ENCODE measurements at places on chromosomes 5 and 9.

DNA sequence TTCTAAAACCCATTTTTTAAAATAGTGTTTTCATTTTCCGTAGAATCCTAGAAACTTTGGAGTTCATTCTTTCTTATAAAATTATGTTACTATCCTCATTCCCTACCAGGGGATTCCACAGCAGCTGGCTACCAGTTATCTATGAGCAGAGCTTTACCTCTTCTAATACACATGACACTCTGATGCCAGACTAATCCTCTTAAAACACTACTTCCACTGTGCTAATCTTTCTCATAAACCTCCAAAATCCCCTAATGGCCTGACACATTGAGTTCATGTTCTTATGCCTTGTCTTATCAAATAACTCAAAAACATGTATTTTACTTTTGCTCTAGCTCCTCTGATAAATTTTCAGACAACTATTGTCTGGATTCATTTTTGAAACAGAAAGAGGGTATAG lies 633.6 kb upstream of the FTMT start:
- DNase-seq, result no peak

- DNase-seq, result no peak
Measured at GRCh38 chr5:140228364-140228837, 53.4 kb downstream of the CYSTM1 start.

- peak; percentile 55 for DNase-seq
Measured at GRCh38 chr9:122941582-122942234, 888 bp downstream of the RABGAP1 start.

- no peak for DNase-seq
Measured at GRCh38 chr9:128435611-128436010, 15.0 kb downstream of the CERCAM start.

DNA sequence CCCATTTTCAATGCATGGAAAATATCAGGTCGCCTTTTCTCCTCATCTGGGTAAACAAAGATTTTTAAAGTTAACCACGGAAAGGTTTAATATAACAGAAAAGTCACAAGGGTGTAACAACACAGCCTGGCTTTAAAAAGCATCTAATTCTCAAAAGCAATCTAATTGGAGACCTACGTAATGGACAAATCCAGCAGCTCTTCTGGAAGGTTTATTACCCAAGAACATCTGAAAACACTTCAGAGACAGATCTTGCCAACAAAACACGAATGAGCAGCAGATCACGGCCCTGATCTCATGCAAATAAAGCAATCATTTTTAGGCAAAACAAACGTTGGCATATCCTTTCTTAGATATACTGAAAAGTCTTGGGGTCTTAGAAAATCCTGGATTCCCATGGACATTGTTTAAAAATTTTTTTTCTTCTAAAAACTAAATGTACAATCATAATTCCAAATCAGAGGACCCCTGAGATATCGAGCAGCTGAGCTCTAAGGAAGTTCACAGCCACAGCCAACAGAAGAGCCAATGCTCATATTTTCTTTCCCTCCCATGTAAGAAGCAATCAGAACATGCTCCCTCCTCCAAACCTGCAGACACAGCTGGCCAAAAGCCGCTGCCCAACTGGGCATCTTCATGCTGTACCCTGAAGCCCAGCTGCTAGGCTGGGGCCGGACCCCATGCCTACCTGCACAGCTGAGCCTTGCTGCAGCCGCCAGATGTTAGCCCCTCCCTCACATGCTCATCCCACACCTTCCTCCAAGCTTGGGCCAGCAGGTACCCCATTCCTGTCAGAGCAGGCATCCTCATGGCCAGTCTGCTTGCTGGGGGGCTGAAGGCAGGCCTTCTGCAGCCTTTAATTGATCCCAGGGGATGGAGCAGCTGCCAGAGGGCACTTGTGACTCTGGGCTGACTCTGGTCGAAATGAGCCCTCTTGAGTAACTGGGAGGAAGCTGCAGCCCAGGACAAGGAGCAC lies 11.2 kb downstream of the ANKS6 start:
- no peak for DNase-seq

GRCh38 chr9:78614892-78615291 lies 318.0 kb downstream of the PSAT1 start:
- DNase-seq, result peak; percentile 20

GRCh38 chr9:117278020-117278419 lies 136.8 kb downstream of the ASTN2 start:
- DNase-seq, result no peak

DNA sequence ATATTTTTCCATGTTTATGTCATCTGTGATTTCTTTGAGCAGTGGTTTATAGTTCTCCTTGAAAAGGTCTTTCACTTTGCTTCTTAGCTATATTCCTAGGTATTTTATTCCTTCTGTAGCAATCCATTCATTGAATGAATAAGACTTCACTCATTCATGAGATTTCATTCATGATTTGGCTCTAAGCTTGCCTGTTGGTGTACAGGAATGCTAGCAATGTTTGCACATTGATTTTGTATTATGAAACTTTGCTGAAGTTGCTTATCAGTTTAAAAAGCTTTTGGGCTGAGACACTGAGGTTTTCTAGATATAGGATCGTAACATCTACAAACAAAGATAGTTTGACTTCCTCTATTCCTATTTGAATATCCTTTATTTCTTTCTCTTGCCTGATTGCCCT lies 15.9 kb downstream of the RLN2 start:
- peak; percentile 15 for DNase-seq

GRCh38 chr9:99430301-99430700 lies 208.2 kb downstream of the SEC61B start:
- peak; percentile 35 for DNase-seq

GRCh38 chr9:110999379-110999778 lies 38.9 kb downstream of the LPAR1 start:
- DNase-seq, result no peak

- DNase-seq, result no peak
Measured at GRCh38 chr5:170553218-170553617, 49.4 kb downstream of the KCNIP1 start.

- DNase-seq, result peak; percentile 60
Measured at GRCh38 chr9:133874060-133874657, 118.0 kb downstream of the VAV2 start.

GRCh38 chr5:95821110-95822021 lies 1.2 kb downstream of the GLRX start:
- DNase-seq, result no peak

- DNase-seq, result no peak
Measured at GRCh38 chr5:154697371-154697770, 57.8 kb upstream of the LARP1 start.

DNA sequence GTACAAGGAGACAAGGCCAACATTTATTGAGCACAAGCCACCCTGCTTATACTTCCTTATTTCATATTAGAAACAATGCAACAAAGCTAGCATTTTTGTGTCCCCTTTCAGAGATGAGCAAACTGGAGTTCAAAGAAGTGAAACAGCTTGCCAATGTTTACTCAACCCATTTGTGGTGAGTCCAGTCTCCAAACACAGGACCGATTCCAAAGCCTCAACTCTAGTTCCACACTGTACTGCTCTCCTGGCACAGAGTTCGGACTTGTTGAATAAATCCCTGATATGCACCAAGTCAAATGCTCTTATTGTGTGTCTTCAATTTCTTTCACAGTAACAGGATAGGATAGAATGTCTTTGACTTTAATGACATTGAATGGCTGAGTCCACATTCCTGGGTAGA lies 604.8 kb upstream of the BRINP1 start:
- DNase-seq, result no peak

GRCh38 chr5:99331061-99331460 lies 402.3 kb upstream of the CHD1 start:
- DNase-seq, result no peak

DNA sequence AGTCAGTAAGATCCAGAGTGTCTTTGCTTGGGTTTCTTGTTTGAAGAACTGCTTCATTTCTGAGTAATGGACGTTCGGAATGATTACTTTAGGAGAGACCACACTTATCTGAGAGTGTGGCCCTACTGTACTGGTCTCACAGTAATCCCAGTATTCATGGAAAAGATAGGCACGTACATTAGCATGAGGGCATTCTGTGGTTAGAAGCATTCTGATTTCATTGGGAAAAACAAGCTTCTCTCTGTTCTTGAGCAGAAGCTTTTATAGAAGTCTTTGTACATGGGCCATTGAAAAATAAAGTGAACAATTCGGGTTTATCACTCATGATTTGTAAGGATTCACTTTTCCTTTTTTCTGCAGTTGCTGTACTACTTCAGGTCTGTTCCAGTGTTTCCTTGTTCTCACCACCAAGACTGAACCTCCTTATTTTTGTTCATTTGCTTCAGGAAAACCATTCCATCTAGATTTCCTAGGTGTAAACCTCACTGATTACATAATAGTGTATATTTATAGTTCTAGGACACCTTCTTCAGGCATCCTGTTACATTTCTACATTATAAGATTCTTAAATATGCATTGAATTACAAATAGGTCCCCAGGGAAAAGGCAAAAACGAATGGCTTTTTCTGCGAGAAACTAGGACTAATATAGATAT lies 10.1 kb downstream of the TGFBR1 start:
- no peak for DNase-seq

- no peak for DNase-seq
Measured at GRCh38 chr9:21554813-21555212, 72.7 kb upstream of the IFNE start.

DNA sequence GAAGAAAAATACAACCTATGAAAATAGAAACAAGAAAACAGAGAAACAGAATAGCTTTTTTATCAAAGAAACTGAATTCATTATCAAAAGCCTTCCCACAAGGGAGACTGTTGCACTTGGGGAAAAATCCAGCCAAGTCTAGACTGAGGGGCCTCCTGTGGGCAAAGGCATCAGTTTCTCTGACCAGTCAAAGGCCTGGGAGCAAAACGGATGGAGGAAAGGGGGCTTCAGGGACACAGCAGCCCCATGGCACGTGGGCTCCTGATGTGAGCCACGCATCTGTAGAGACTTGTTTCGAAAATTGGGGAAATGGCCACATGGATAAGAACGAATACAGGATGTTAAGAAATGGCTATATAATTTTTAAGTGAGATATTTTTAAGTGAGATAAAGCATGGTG lies 21.1 kb downstream of the ZDHHC11B start:
- no peak for DNase-seq

DNA sequence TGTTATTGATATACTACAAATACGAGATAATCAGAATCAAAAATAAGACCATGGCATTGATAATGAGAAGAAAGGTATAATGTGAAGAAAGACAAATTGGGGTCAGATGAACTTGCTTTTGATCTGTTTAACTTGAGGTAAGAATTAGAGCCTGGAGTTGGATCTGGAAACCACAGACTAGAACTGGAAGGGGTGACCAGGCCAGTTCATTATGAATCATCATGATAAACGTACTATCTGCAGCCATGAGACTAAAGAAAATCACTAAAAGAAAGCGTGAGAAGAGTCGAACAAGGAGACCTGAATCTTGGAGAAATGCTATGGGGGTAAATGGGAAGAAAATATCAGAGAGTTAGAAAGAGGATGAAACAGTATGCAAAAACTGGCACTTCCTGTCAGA lies 967.5 kb downstream of the NR2F1-AS1 start:
- peak; percentile 11 for DNase-seq

GRCh38 chr5:307794-308579 lies 13.5 kb upstream of the AHRR start:
- DNase-seq, result no peak

DNA sequence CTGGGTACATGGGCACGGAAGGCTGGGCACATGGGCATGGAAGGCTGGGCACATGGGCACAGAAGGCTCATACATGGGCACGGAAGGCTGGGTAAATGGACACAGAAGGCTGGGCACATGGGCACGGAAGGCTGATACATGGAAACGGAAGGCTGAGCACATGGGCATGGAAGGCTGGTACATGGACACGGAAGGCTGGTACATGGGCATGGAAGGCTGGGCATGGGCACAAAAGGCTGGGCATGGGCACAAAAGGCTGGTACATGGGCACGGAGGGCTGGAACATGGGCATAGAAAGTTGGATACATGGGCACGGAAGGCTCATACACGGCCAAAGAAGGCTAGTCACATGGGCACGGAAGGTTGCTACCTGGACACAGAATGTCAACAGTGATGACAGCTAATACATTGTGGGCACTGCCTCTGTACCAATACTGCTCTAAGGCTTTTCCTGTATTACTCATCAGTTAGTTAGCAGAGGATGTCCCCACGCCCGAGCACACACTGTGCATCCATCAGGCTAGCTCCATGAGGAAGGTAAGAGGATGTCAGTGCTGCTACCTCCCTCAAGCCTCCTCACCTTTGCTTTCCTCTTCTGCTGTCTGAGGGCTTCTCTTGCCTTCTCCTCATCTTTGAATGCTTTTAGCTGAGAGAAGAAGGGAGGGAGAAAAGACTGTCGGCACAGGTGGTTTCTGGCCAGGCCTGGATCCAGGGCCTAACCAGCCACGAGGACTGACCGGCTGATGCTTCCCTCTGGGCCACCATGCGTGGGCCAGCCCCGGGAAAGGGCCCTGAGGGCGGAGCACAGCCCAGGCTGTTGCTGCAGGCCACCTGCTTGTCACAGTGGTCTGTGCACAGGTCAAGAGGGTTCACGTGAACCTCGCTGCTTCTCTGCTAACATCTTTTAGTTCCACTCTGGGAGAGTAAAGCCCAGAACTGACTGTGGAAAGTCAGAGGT lies 14.3 kb downstream of the GPX3 start:
- no peak for DNase-seq

DNA sequence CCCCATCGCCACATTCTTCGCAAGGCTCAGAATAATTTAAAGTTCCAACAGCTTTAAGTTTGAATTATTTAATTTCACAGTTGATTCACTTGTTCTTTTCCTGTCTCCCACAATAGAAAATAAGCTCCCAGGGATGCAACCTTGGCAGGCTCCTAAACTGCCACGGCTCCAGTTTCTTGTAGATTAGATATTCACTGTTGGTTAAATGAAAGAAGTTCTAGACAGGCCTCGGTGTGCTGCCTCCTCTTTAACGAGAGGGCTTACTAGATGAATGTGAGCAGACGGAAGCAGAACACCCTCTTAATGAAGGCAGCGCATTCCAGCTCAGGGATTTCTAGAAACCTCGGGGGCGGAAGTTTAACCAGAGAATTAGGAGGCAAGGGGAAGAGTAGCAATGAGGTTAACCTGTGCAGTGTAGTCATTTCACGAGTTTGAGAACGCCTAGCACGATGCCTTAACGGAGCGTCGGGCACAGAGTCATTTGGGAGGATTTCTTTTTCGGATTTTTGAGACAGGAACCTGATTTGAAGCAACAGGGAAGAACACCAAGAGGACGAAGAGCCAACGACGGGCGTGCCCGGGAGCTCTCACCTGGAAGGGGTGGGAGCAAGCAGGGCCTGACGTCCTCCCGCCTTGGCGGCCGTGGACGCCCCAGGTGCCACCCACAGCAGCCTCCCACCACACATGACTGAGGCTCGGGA lies 637 bp upstream of the SMC5 start:
- DNase-seq, result peak; percentile 48

GRCh38 chr5:120734033-120734432 lies 269.9 kb downstream of the PRR16 start:
- DNase-seq, result no peak

GRCh38 chr5:124056991-124057723 lies 545.2 kb downstream of the CSNK1G3 start:
- no peak for DNase-seq

- DNase-seq, result no peak
Measured at GRCh38 chr9:78680196-78680595, 383.3 kb downstream of the PSAT1 start.

- no peak for DNase-seq
Measured at GRCh38 chr5:1060535-1060981, 51.3 kb downstream of the SLC12A7 start.

- DNase-seq, result no peak
Measured at GRCh38 chr5:127084656-127085055, 11.4 kb upstream of the C5orf63 start.

Measured in fibroblast of pulmonary artery (primary cell).